NCI-H2029 (cell line): ENCODE measurements at places on chromosomes 7 and 10.
A peak's percentile ranks its signal among the peaks of the same experiment; 100 is the strongest.

DNA sequence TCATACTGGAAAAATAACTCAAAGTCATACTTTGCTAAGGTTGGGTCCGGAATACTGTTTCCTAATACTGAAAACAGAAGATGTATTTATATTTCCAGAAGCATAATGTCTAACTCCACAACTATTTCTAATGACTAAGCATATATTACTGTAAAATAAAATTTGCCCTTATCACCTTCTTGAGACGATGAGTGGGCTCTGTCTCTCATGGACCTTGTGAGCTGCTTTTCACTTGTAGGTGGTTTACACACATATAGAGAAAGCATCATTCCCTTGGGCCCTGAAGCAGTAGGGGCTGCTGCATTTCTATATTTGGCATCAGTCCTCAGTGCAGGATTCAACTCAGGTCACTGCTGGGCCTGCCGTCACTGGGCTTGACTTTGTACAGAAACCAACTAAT, 10.7 kb upstream of the FAM13C start:
- DNase-seq = no peak

GRCh38 chr7:102450242-102450641, 14.4 kb downstream of the ALKBH4 start:
- DNase-seq = no peak

- no peak for DNase-seq
These were observed 43.7 kb downstream of the CTTNBP2 start for GRCh38 chr7:117829450-117830117.

DNA sequence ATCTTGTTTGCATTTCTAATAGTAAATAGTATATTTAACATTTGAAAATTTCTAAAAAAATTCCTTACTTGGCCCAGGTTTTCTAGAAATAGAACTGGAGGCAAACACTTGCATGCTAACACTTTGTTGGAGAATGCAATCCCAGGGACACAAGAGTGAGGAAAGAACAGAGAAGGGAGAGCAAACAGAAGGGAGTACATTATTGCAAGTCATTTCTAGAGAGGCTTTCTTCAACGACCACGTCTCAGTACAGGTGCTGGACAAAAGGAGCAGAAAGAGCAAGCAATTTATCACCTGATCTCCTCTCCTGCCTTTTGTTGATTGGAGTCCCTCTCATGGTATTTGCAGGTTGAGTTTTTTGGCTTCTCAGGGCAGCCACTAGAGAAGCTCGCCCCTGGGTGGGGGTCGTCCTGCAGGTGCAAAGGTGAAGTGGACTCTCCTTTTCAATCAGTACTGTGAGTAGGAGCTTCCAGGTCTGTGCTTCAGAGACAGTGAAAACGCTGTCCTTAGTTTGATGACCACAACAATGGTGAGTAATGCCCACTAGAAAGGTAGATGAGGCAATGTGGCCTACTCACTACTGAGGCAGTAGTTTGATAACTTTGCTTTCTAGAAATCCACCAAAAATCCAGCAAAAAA, 5.2 kb downstream of the CPED1 start:
- DNase-seq = no peak

GRCh38 chr7:156218544-156219306, 406.5 kb upstream of the SHH start:
- DNase-seq = no peak

DNA sequence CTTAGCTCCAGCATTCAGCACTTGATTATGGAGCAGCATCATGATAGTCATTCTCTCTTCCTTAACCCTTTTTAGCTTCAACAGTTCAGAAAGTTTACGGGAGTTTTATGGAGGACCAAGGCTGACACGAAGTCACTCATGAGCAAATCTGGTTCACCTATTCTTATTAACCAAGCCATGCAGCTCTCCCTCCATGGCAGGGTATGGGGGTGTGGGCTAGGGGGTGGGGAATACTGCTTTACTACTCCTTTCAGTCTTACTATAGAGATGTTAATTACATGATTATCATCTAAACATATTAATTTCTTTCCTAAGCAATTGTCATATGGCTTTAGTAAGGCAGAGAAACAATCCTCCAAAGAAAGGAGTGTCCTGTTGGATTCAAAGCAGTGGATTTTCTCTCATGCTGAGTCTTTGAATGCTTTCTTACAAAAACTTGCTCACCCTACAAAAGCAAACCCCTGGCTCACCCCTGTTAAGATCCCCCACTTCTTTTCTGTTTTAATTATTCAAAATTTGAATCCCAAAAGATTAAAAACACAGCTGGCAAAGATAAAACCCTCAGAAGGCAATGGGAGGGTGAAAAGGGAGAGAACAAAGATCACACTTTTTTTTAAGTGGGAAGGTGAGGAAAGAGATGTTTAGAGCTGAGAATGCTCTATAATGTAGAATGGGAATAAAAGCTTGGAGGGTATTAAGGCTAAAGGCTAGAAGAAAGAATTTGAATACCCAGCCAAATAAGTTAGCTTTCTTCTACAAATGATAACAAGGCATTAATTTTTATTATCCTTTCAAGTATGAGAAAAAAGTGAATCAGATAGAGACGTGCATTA, 46.4 kb upstream of the SEMA3E start:
- DNase-seq = no peak

DNA sequence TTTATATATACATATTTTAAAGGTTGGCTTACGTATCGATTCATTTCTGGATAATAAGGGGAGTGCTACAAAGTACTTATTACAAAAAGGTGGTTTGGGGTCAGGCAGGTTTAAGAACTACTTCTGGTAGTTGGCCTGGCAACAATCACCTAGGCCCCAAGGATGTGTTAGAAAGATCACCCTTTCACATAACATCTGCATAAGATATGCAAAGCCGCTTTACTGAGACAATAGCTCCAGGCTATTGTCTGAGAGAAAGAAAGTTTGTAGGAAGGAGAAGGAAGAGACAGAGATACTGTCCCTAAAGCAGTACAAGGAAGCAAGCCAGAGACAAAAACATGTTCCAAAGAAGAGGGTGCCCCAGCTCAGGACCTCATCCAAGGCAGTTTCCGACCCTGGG, 6.2 kb downstream of the PAXIP1 start:
- DNase-seq = no peak

DNA sequence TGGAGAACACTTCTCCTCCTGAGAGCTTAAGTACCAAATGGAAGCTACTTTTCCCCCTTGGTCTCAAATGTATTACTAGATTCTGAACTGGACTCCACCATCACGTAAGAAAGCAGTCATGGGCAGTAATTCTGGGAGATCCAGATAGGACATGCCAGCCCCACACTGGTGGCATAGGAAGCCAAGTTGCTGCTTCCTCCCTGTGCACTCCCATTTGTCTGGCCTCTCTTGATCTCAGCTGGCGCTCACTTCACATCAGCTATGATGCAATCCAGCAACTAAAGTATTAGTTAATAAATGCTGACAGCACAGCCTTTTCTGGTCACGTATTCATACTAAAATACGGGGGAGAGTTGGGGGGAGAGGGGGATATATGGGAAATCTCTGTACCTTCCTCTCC, 3.4 kb upstream of the IL6 start:
- no peak for DNase-seq

DNA sequence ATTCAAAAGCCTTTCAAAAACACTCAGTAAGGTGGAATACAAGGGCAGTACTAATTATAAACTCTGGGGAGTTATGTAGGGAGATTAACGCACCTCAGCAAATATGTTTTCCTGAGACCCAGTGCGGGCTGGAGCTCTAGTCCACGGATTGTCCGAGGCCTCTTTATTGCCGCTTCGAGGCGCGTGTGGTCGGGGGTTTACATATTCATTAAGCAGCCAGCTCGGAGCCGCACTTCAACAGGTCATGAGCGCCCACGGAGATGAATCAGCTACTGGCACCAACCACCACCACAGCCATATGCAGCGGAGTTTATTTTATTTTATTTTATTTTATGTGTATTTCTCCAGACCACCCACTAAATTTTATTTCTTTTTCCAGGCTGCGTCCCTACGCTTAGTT, 195.9 kb upstream of the ADARB2 start:
- no peak for DNase-seq

- no peak for DNase-seq
These were observed 50.5 kb upstream of the YAE1 start for GRCh38 chr7:39515534-39516228.

GRCh38 chr7:132211971-132212370, 364.3 kb downstream of the PLXNA4 start:
- DNase-seq = no peak

GRCh38 chr7:116209561-116210070, 723 bp upstream of the TES start:
- no peak for DNase-seq

DNA sequence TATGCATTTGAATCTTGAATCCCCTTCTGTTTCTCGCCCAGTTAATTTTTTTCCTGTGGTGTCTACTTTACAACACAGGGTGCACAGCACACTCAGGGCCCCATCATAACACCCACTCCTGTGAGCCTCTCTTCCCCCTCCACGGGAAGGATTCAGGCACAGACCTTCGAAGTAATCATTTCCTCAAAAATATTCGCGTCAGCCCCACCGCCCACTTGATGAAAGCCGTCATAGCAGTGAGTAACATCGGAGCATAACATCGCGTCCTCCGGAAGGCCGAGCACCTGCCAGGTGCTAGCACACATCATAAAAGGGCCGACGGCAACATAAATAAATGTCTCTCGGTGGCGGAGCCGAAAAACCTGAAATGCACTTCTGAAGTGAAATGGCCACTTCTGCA, 201.7 kb upstream of the ADARB2 start:
- no peak for DNase-seq

- DNase-seq = no peak
These were observed 62.5 kb upstream of the CAPZA2 start for GRCh38 chr7:116799916-116800315.

GRCh38 chr7:8128449-8129317, 133.3 kb downstream of the ICA1 start:
- no peak for DNase-seq

DNA sequence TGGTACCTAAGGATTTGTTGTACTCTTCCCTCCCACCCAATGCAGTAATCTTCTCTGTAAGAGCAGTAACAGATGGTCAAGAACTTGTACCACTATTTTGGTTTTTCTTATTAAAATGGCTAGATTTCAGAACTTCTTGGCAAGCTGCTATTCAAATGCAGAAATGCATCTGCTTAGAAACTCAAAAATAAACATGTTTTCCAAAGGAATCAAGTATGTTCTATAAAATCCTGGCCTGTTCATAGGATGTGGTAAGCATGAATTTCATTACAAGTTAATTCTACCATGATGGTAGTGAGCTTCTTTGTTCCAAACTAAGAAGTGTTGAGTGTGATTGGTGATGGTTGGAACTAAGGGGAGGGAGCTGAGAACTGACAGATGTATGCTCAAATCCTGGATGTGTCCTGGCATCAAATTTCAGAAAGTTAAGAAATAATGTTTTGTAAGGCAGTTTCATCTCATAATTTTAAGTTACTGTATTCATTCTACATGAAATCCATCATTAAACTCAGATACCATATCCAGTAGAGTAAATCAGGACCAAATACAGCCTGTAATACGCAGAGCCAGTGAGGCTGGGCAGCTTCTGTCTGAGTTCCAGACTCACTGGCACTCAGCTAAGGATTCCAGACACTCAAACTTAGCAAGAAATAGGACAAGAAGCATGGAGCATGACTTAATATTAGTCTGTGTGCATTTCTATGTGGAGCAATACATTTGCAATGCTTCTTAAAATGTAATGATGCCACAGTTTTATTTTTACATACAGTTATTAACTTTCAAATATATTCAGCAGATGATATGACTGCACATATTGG, 119.6 kb downstream of the TES start:
- DNase-seq = no peak

DNA sequence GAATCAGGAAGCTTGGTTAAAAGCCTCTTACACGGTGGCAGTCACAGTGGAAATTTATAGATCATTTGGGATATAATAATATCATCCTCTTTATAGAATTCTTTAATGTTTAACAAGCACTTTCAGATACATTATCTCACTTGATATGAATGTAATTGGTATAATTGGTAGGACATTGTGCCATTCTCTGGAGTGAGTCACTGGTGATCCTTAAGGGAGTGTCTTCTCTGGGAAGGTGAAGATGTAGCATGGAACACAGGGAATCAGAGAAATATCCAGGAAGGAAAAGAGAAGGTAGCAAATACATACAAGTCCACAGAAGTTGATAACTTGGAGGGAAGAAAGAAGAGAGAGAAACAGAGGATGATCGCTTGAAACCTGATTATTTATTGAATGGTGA, 9.8 kb downstream of the PTPRZ1 start:
- no peak for DNase-seq

GRCh38 chr7:47571331-47572093, 10.4 kb downstream of the TNS3 start:
- peak; percentile 61 for DNase-seq

DNA sequence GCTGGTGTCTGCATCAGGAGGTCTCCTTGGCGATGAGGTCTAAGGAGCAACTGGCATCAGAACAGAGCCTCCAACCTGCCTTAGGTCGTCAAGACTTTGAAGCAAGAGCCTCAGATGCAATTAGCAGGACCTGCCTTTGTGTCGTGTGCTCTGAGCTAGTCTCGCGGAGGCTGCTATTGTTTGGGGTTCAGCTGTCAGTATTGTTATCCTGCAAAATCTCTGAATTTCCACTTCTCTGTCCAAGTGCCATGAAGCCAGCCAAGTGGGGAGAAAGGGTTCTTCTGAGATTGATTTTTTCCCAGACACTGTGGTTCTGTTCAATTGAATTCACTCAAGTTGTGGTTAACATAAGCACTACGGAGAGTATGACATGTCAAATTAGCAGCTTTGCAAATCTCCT, 78.7 kb downstream of the ADARB2 start:
- no peak for DNase-seq

DNA sequence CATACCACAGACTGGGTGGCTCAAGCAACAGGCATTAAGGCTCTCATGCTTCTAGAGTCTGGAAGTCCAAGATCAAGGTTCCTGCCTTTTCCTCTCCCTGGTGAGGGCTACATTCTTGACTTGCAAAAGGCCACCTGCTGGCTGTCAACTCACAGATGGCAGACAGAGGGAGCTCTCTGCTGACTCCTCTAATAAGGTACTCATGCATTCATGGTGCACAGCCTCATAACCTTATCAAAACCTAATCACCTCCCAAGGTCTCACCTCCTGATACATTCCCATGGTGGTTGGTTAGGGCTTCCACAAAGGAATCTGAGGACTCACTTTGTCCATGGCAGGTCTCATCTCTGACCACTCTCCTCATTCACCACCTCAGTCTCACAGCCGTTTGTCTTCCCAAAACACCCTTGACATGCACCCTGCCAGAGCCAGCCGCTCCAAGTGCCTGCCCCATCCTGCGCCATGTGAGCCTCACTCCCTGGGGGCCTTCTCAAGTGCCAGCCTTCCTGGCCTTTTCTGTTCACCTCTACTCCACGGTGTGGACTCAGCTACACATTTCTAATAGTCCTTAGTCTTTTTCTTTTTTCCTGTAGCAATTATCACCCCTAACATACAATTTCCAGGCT, 400.3 kb upstream of the ADARB2 start:
- DNase-seq = peak; percentile 5

GRCh38 chr10:128068398-128069285, 57.6 kb downstream of the MKI67 start:
- no peak for DNase-seq
